ENCODE measurements at places on chromosomes 13 and 19. TPM values are rescaled to one million over a fixed set of nuclear protein-coding genes. Genes with fewer than 3 reads are reported as not detected.

The VRK3 gene
- 28.2 TPM for total RNA-seq

The NUP62 gene
- total RNA-seq = 27.4 TPM

The CRYL1 gene
- total RNA-seq = 20.4 TPM

The ZSCAN5A gene
- 11.0 TPM for total RNA-seq

The SYNGR4 gene
- total RNA-seq = not detected

The ZNF726 gene
- 0.54 TPM for total RNA-seq

The PTBP1 gene
- total RNA-seq = 240 TPM

All from cardiac atrium fibroblast (primary cell).